ENCODE measurements at places on chromosomes 1 and 21. TPM values are rescaled to one million over a fixed set of nuclear protein-coding genes. Genes with fewer than 3 reads are reported as not detected.

TRIM62 gene
- 1.7 TPM for total RNA-seq

IL22RA1 gene
- total RNA-seq, result 0.72 TPM

OR2L5 gene
- not detected for total RNA-seq

OR2M3 gene
- total RNA-seq, result not detected

MATN1 gene
- not detected for total RNA-seq
